ENCODE measurements at places on chromosomes 1 and 21. TPM values are rescaled to one million over a fixed set of nuclear protein-coding genes. Genes with fewer than 3 reads are reported as not detected.

DNA sequence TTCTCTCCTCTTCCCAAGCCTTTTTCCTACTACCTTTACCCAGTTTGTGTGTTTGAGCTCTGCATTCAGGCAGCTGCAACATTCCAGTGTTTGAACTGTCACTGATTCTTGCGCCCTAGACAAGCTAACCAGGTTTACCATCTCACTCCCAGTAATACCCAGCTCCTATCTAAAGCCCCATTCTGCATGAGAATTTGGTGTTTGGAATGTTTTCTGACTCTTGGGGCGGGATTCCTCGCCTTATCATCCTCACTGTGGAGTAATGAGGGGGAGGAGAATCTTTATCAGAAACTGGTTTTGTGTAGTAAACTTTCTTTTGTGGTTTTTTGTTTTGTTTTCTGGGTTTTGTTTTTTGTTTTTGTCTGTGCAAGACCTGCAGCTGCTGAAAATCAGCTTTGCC is 36.5 kb downstream of the NCF2 start:
- DNase-seq: no peak

Gene TNFSF4
- total RNA-seq: 0.47 TPM

DNA sequence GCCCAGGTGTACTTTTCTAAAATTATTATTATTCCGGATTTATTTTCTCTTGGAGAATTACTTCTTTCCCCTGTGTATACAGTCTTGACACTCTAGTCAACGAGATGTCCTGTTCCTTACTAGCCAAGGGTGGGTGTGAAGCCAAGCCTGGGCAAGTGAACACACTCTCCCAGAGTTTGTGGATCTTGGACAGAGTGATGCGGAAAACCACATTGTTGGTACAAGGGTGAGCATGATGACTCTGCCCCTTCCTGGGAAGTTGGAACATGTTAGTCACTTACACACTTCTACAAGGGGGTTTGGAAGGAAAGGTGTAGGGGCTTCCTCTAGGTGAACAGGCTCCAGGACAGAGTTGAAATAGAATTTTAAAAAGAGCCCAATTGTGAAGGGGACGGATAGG is 20.0 kb upstream of the RD3 start:
- no peak for DNase-seq

- DNase-seq: no peak
These were observed 14.5 kb downstream of the AUNIP start for GRCh38 chr1:25844536-25845337.

Gene GFI1
- 87.8 TPM for total RNA-seq

- DNase-seq: no peak
These were observed 24.0 kb downstream of the MRAP start for GRCh38 chr21:32322676-32323075.

- no peak for DNase-seq
These were observed 47.4 kb downstream of the XCL1 start for GRCh38 chr1:168623831-168624230.

- peak; percentile 95 for DNase-seq
These were observed 549 bp downstream of the THBS3 start for GRCh38 chr1:155206891-155207805.

- no peak for DNase-seq
These were observed 120.7 kb downstream of the GRIK3 start for GRCh38 chr1:36913484-36914060.

DNA sequence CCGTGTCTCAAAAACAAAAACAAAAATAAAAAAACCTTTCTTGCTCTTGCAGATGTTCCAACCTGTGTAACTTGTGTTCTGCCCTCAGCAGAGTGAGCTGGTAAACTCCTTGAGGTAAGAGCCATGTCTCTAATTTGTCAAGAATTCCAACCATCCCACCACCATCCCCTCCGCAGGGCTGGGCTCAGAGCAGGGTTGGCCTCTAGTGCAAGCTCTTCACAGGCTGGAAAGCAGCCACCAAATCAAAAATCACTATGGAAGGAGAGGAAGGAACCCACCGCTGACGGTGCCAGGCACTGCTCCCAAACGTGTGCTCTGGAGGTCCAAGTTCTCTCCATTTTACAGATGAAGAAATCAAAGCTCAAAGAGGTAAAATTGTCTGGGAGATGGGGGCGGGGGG is 9.4 kb downstream of the PLEKHA6 start:
- DNase-seq: no peak

GRCh38 chr1:58584082-58584895 is 7.2 kb upstream of the TACSTD2 start:
- no peak for DNase-seq

- no peak for DNase-seq
These were observed 16.0 kb downstream of the ST6GALNAC3 start for GRCh38 chr1:76090283-76091203.

Gene GUCA2B
- not detected for total RNA-seq

Gene PRR9
- total RNA-seq: not detected

Gene CELA3B
- total RNA-seq: not detected

DNA sequence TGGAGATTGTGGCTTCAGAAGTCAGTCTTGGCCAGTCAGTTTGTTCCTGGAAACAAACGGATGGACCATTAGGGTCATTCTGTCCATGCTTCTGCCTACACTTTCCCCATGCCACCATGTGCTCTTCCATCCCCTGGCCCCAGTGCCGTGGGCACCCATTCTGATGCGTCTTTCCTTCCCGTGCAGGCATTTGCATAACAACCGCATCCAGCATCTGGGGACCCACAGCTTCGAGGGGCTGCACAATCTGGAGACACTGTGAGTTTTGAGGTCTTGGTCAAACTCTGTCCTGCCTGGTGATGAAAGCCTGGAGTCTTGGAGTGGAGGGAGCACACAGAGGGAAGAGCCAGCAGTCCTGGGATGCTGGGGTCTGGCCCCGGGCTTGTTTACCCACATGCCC is 61.1 kb downstream of the UBE2T start:
- peak; percentile 3 for DNase-seq

Gene RAB25
- total RNA-seq: not detected

GRCh38 chr1:229870381-229870780 is 196.7 kb upstream of the GALNT2 start:
- DNase-seq: no peak

Gene GBP7
- 0.18 TPM for total RNA-seq

DNA sequence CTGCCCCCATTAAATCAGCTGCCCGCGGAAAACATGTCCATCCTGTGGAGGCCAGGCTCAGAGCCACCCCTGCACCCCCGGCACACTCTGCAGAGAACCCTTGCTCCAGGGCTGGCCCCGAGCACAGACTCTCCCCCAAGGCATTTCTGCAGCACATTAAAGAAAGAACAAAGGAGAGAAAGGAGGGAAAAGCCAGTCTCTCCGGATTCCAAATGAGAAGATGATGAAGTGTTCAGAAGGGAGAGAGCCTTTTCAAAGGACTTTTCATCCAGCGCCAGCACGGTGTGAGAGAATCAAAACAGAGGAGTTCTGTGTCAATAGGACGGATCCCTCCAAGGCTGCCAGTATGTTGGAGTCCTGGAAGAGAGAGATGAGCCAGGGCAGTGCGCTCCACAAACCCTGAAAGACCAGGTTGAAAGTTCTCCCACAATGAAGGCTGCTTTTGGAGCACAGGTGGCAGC is 498.3 kb downstream of the NPHP4 start:
- no peak for DNase-seq

Gene PDE9A
- total RNA-seq: 6.8 TPM

DNA sequence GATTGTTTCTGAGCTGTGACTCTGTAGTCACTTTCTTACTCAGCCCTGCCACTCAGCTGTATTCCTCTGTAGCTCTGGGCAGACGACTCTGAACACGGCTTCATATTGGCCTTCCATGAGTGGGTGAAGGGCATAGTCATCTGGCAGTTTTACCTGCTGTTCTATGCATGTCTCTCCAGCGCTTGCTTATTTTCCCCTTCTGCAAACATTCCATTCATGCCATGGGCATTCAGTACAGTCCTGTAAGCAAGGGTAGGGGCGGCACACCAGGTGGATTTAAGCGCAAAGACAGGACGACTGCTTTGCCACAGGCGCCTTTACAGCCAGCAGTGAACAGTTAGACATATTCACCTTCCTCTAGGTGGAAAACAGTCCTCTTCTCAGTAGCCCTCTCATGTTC is 4.4 kb upstream of the WDR26 start:
- DNase-seq: no peak

Gene KMO
- not detected for total RNA-seq

DNA sequence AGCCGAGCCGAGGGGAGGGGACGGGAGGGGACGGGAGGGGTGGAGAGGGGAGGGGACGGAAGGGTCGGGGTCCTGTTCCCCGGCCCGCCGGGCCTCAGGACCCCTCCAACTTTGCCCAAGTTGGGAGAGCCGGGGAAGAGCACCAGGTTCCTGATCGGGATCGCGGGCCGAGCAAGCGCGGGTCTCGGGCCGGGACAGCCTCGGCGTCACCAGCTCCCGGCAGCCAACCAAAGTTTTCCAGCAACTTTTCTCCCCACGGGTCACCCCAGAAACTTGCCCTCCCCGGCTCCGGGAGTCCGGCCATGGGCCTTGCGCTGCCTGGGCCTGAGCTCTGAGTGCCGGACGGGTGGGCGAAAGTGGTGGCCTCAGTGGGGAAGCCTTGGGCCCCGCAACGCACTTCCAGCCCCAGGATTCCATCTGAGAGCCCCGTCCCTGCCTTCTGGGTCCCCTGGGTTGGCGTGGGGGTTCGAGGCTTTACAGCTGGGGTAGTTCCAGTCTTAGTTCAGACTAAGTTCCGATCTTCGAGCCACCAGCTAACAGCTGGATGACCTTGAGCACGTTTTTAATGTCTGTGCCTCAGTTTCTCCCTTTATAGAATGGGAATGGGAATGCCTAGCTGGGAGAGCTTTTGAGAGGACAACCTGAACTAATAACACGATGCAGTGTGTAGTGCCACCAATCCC is 458 bp downstream of the ZC3H12A start:
- DNase-seq: peak; percentile 51

DNA sequence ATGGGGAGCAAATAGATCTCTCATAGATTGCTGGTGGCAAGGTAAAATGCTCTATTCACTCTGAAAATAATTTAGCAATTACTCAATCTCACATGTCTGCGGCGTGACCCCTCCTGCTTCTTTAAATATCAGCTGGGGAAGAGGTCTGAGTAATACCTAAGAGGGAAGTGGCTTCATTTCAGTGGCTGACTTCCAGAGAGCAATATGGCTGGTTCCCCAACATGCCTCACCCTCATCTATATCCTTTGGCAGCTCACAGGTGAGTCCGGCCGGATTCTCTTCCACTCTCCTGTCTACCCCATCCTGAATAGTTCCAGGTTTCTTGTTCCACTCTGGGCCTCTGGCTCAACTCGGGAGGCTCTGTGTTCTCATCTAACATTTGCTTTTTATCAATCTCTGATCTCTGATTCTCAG is at the start of gene SLAMF7:
TSS of gene SLAMF7 (plus strand) at position 150 of the 414 bp plus-strand sequence. CDS start at position 205, 55 bp downstream.
- peak; percentile 81 for DNase-seq

- DNase-seq: no peak
These were observed 215.4 kb downstream of the PBX1 start for GRCh38 chr1:164774413-164774812.

Gene COG2
- 35.8 TPM for total RNA-seq

Gene PKN2
- total RNA-seq: 25.8 TPM

DNA sequence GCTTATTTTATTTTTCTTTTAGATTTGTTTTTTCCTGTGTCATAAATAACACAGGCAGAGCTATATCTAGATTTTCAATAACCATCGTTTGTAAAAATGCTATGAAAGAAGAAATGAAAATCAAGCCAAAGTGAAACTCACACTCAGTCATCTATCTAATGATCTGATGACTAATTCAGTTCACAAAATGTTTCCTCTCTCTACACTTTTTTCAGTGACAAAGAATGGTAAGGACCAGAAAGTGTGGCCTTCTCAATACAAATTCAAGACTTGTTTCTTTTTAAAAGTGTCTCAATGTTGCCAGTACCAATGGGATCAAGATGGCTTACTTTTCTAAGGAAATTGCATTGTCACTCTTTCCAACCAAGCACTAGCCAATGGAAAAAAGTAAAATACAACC is 282.8 kb upstream of the PKN2 start:
- DNase-seq: no peak

Gene B3GALT2
- total RNA-seq: 2.5 TPM

DNA sequence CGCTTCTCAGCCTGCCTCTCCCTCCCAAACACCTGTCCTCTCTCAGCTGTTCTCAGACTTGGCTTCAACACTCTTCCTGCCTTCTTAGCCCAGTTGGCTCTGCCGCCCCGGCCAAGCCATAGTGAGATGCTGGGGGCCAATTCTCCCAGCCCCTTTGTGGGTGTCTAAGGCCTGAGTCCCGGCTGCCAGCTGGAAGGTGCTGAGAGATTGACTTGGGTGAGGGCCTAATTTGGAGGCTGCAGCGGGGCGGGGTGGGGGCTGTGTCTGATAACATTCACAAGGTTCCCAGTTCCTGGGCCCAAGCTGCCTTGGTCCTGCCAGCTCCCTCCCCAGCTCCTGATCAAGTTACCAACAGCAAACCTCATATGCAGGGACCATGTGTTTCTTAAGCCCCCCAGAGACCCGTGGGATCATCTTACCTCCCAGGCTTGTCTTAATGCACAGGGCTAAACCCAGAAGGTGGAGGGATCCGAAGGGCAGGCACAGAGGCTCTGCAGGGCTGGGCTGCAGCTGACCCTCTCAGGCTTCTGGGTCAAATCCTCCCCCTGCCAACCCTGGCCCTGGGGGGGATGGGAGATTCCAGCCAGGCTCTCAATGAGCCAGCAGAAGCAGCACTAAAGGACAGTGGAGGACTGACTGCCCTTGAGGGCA is 9.8 kb downstream of the INKA2 start:
- peak; percentile 35 for DNase-seq

GRCh38 chr21:46618738-46619379 is 14.0 kb upstream of the S100B start:
- DNase-seq: no peak

Gene PTBP2
- 10.7 TPM for total RNA-seq

Gene C2CD2
- 10.7 TPM for total RNA-seq

- DNase-seq: no peak
These were observed 96.6 kb upstream of the B3GALT2 start for GRCh38 chr1:193283016-193283415.
